Naive B cell (primary cell): ENCODE measurements at places on chromosomes 5 and 9.

- DNase-seq: no peak
These were observed 35.8 kb downstream of the PJA2 start for GRCh38 chr5:109373932-109374331.

DNA sequence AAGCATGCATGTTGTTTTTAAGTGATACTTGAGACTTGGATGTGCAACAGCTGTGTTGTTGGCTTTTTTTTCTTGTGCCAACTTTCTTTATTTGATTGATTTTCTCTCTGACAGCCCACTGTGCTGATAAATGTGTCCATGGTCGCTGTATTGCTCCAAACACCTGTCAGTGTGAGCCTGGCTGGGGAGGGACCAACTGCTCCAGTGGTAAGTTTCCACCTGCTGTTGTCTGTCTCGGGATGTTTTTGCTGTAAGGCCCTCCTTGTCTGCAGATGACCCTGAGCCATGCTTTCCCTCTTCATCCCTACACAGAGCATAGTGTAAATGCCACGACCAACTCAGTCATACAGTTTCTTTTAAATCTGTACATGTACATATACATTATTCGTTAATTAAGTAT lies 79.2 kb downstream of the MEGF10 start:
- DNase-seq: no peak

- peak; percentile 25 for DNase-seq
These were observed 39.6 kb upstream of the CEP78 start for GRCh38 chr9:78196258-78196657.

DNA sequence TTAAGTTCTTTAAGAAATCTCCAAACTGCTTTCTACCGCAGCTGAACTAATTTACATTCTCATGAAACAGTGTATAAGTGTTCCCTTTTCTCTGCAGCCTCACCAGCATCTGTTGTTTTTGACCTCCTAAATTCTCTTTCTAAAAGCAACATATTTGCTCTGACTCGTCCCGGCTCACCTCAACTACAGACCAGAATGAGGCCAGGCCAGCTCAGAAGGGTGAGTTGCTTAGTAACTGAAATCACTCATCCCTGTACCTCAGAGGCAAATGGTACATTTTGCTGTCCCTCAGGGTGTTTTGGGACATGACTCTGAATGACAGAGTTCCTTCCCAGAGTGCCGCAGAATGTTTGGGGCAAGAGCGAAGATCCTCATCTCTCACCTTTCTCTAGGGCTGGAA lies 127.5 kb downstream of the FRMD3 start:
- DNase-seq: no peak

GRCh38 chr5:76696251-76696650 lies 19.7 kb upstream of the F2R start:
- DNase-seq: no peak

GRCh38 chr9:92715488-92716231 lies 45.7 kb upstream of the IPPK start:
- no peak for DNase-seq

DNA sequence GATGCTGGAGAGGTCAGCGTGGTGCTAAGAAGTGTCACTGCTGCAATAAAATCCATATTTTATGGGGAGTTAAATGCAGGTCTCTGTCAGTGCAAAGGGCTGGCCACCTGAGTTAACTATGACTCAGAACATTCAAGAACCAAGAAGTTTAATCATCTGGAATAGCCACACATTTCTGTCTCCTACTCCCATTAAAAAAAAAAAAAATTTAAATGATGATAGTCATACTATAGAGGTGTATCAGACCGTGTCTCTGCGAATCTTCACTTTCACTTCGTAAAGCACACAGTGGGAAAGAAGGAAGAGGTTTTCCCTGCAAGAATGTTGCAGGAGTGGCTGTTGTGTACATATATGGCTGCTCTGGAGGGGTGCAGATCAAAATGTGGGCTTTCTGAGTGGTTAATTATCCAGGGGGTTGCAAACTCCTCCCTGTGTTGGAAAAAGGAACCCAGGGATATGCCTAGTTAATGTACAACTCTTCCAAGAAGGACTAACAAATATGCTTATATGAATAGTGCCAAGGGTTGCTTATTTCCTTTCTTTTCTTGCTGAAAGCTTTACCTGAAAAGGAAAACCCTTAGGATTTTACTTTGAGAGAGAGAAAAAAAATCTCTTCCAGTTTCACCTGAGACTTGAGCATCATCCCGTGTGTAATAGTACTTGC lies 1.5 kb downstream of the CDH6 start:
- no peak for DNase-seq

GRCh38 chr9:87713278-87713987 lies 12.5 kb upstream of the CTSL start:
- DNase-seq: no peak

GRCh38 chr5:55903121-55903701 lies 52.1 kb downstream of the IL31RA start:
- no peak for DNase-seq

GRCh38 chr5:78845470-78845869 lies 139.6 kb downstream of the ARSB start:
- DNase-seq: no peak

GRCh38 chr5:134840811-134841210 lies 5.0 kb upstream of the C5orf24 start:
- no peak for DNase-seq

- no peak for DNase-seq
These were observed 216.3 kb downstream of the RFK start for GRCh38 chr9:76177931-76178330.

DNA sequence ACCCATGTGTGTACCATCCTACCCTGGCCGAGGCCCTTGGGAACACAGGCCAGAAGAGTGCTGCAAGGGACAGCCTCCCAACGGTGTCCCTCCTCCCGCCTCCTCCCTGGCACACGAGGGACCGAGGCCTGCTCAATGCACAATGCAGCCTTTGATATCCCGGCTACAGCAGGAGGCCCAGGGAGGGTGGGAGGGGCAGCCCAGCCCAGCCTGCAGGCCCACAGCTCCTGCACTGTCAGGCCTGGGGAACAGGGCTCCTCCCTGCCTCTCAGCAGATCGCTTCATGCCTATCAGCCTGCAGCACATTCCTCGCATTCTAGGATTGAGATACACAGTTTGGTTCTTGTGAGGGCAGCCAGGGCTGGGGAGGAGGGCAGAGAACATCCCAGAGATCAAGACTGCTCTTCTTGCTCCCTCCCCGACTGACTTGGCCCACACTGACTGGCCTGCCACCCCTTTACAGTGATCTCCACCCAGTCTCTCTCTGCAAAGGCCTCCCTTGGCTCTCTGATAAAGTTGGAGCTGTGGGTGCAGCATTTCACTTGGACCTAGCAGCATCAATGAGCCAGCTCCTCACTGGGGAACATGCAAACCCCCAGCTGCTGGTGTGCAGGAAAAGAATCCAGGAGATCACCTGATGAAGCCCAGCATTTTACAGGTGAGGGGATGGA lies at the start of gene SH3TC2:
SH3TC2 (minus strand) TSS at position 46 of the 671 bp plus-strand sequence; CDS start at position 6, 40 bp downstream.
- no peak for DNase-seq

DNA sequence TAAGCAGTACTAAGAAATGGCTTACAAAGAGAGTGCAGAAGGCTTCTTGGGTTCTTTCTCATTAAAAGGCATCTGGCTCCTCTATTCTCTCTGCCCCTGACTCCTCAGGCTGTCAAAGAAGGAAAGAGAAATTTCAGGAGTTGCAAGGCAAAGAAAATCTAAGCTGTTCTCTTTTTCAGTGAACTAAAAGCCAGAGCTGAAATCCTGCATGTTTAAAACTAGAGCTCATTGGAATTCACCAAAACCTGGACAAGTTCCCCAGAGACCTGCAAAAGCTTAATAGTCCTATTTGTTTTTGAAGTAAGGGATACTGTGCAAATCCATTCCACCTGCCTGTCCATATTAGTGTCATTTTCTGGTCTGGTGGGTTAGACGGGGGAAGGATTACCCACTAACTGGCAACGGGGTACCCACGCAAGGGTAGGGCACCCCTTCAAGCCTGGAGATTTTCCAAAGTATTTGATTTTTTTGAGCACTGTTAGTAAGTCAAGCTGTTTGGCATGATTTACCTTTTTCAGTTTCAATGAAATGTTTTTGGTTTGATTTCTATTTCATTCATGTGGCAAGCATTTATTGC lies 179.3 kb downstream of the FSTL4 start:
- no peak for DNase-seq

GRCh38 chr5:35468811-35469210 lies 148.9 kb upstream of the SPEF2 start:
- DNase-seq: no peak

DNA sequence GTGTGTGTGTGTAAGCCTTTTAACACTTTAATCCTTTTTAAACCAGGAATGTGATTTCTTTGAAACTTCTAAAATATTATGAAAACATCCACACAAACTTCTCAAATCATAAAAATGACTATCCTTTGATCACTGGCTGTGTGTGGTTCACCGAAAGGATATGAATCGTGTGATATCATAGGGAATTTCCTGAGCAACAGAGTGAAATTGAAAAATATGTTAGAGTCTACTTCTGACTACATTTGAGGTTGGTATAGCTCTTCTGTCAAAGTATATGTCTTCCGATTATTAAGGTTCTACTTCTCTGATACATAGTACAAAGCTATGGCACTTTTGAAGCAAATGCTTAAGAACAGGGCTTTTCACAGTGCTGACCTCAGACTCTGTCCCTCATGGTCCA lies 40.3 kb downstream of the RGMB start:
- no peak for DNase-seq

DNA sequence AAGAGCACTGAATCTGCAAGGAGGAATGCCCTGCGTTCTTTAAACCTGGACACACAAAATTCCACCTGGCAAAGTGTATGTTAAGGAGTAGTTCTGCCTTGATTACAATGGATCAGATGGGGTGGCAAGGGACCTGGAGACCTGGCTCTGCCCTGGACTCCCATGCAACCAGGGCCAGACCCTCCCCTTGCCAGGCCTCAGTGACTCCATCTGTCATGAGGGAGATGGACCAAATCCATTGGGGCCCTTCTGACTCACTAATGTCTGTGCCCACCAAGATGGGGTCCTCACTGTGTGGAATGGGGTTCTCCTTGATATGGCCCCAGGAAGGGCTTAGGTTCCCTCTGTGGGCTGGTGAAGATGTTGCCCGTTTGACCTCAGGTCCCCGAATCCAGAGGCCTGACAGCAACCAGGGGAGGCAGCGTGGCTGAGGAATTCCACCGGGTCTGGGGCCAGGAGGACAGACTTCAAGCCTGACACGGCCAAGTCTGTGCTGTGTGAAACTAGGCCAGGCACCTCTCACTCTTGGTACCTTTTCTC lies 100.3 kb downstream of the PAX5 start:
- no peak for DNase-seq

DNA sequence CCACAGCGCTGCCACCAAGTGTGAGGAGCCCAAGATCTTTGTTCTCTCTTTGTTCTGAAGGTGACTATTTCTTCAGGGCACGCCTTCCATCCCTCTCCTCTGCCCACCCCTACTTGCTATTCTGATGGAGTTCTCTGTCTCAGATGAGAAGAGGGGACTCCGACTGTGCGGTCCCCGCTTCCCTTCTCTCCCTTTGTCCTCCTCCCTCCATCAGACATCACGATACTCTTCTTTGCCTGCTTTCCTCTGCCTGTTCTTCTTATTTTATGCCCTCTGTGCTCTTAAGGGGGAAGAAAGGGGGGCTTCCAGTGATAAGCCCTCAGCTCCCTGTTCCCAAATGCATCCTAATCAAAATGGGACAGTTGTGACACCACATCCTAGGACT lies 307.8 kb downstream of the RAB3C start:
- no peak for DNase-seq

DNA sequence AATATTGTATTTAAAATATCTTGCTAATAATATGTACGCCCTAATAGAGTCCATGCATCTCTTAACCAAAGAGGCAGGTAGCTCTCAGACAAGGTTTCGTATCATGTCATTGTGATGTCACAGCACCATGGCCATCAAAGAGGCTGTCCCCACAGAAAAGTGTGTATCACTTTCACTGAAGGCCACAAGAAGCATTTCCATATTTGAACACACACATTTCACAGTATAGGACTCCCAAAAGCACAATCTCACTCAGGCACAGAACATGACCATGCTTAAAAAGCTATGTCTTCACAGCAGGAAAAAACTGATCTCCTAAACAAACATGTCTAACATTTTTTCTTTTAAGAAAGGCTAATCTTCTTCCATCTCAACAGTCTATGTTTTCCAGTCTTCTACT lies 133.8 kb downstream of the DENND1A start:
- DNase-seq: no peak

- no peak for DNase-seq
These were observed 11.4 kb downstream of the CHD1 start for GRCh38 chr5:98917433-98917832.

GRCh38 chr5:123181394-123181801 lies 92.4 kb downstream of the PRDM6 start:
- DNase-seq: no peak

DNA sequence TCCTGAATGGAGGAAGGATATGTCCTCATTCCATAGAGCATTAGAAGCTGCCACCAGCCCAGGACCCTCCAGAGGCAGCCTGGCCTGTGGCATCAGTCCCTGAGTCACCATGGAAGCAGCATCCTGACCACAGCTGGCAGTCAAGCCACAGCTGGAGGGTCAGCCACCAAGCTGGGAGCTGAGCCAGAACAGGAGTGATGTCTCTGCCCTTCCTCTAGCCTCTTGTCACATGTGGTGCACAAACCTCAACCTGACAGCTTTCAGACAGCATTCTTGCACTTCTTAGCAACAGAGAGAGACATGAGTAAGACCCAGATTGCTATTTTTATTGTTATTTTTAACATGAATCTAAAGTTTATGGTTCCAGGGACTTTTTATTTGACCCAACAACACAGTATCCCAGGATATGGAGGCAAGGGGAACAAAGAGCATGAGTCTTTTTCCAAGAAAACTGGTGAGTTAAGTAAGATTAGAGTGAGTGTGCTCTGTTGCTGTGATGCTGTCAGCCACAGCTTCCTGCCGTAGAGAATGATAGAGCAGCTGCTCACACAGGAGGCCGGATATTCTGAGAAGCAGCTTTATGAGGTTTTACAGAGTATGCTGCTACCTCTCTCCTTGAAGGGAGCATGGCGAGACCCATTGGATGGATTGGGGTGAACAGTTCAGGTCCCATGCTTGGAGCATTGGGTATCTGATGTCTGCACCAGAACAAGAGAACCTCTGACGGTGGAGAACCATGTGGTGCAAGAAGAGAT lies 13.0 kb upstream of the CYFIP2 start:
- DNase-seq: no peak

DNA sequence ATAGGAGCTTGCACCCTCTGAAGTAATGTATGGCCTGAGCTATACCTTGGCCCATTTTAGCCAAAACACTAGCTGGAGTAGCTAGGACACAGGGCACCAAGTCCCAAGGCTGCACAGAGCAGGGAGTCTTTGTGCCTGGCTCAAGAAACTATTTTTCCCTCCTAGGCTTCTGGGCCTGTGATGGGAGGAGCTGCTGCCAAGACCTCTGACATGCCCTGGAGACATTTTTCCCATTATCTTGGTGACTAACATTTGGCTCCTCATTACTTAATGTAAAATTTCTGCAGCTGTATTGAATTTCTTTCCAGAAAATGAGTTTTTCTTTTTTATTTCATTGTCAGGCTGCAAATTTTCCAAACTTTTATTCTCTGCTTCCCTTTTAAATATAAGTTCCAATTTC lies 1099.2 kb downstream of the CDH18 start:
- DNase-seq: no peak

DNA sequence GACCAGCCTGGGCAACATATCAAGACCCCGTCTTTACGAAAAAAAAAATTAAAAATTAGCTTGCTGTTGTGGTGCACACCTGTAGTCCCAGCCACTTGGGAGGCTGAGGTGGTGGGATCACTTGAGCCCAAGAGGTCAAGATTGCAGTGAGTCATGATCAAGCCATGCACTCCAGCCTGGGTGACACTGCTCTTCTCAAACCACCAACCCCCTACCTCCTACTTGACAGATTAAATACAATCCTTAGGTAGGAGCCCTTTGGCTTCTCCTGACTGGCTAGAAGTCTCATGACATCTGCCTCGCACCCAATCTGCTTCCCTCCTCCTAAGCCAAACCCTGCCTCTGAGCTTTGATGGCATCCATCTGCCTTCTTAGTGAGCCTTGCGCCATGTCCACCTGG lies 11.6 kb upstream of the FBP1 start:
- DNase-seq: no peak
